ENCODE measurements at places on chromosomes 2 and 18.

DNA sequence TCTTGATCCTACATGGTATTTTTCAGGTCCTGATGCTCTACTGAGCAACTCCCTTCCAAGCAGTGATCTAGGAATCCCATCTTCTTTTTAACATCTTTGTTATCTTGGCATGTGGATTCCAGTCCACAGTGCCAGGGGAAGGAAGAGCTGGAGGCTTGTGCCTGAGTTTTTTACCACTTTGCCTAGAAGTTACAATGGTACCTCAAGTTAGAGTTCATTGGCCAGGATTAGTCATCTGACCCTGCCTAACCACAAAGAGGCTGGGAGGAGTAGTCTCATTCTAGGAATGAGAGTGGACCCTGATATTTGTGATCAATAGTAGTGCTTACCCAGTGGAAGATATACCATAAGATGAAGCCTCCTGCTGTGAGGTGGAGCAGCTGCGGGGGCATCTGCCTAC is 109.3 kb downstream of the ADCYAP1 start:
- DNase-seq = no peak

DNA sequence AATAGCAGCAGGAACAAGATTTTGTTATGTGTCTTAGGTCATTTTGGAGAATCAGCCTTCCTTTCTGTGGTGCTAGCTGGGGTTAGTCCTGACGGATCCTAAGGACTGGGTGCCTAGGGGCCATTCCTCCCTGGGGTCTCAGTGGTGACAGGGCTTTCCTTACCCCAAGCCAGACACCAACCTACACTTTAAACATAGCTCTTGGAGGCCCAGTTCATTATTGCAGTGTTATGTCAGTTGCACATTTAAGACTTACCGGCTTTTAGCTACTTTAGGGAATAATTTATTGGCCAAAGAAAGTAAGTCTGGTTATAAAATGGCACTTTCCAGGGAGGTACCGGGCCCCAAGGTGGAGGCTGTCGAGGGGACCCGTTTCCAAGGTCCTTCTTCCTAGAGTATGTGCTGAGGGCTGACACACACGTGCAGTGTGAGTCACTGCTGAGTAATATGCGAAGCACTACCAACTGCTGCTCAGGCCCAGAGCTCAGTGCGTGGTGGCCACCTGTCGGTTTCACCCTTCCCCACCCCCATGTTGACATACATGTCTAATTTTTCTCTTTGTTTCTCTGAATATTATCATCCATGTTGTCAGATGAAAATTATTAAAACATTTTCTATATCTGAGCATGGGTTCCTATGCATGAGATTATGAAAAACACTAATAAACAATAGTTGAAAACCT is 37.0 kb upstream of the GRHL1 start:
- DNase-seq = no peak

DNA sequence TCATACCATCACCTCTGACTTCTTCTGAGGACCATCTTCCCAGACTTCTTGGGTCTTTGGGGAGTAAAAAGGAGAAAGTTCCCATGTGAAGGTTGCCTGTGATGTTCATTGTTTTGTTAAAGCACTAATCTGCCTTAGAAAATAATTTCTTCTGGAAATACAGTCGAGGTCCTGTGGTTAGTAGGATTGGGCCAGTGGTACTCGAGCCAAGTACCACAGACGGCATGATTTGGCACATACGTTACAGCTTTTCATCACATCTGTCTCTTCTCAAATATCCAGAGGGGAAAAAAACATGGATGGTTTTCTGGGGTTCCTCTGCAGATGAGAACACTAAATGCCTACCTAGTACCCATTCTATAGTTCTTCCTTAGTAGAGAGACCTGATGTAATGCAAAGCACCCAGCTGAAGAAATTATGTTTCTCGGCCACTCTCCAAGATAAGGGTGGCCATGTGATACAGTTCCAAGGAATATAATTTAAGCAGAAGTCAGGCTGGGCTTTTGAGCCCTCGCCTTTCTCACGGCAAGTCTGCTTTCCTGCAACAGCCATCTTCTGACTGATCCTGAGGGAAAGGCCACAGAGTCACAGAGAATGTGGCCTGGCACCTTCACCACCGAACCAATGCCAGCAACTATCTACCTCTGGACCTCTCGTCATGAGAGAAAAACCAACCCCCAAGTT is 161.0 kb downstream of the RNF152 start:
- DNase-seq = no peak

GRCh38 chr2:183149489-183149888 is 25.2 kb downstream of the NUP35 start:
- DNase-seq = no peak

GRCh38 chr2:100984892-100985307 is 17.2 kb upstream of the RPL31 start:
- peak; percentile 68 for DNase-seq

DNA sequence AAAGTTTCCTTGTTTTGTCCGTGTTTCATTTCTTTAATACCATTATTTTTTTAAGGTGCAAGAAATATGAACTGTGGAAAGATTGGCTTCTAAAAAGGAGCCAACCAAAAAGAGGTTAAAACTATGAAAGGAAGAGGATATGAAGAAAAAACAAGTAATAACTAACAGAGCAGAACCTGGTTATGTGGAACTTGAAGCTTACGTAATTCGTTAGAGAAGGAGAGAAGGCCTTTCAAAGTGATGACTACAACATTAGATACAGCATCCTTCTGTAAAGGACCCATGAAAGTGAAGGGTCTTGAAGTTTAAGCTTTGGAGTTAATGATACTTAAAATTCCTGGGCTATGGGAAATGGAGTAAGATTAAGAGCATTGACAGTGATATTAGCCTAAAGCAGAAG is 84.5 kb downstream of the ANKRD12 start:
- no peak for DNase-seq

GRCh38 chr2:27174638-27175037 is 25.8 kb downstream of the TCF23 start:
- no peak for DNase-seq

All from CD4-positive, alpha-beta T cell treated with Interleukin-6 at 100 ng/mL for 8 hours (primary cell).